ENCODE measurements at places on chromosomes 11 and 22.

- DNase-seq = no peak
Observed at GRCh38 chr11:18671246-18671645, 27.3 kb upstream of the TMEM86A start.

GRCh38 chr11:87894961-87895360 is 280.3 kb downstream of the RAB38 start:
- no peak for DNase-seq

GRCh38 chr11:11347592-11347991 is 5.5 kb downstream of the CSNK2A3 start:
- DNase-seq = no peak

DNA sequence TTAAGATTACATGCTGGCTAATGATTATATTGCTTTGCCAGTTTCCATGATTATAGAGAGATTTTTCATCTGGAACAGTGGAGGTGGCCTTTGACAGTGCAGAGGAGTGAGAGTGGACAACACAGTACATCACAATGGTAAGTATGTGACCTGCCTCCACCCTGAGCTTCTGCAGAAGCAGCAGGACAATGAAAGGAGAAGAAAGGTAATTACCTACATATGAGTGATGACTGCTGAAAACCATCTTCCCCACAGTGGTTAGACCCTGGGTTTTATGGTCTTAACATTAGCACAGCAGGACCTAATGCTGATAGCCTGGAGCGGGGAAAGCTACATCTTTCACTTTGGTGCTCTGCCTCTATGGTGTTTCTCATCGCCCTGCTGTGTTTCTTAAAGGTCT is 454.7 kb upstream of the DDI1 start:
- no peak for DNase-seq

- no peak for DNase-seq
Observed at GRCh38 chr22:17260298-17260697, 41.1 kb upstream of the ADA2 start.

DNA sequence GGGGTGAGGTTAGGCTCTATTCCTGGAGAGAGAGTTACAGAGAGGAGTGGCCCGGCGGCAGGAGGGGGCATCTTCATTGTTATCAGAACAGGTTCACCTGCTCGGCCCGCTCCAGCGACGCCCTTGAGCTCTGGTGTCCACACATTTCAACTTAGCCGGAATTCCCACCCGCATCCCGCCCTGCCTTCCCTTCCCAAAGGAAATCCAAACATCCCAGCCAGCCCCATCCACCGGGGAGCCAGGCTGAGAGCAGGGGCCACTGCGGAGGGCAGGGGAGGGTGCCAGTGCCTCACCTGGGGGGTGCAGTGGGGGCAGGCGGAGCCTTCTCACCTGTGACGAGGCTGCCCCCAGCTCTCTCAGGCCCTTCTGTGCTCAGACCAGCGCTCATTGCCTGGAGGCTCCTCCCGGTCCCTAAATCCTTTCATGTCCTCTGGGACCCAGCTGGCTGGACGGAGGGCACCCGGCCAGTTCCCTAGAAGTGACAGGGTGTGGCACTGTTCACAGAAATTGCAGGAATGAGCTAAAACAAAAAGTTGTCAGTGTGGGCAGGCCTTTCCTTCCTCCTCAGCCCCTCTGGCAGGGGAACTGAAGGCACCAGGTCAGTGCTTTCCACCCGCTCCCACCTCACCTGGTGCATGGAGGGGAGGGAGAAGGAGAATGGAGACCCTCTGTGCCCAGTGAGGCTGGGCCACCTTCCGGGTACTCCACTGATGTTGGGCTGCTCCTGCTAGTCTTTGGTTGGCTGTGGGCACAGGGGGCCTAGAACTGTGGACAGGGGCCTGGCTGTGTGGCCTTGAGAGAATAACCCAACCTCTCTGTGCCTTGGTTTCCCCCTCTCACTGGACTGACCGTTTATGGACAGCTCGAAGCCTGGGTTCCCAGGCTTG is 2.2 kb upstream of the MRGPRG start:
- DNase-seq = peak; percentile 28

- DNase-seq = peak; percentile 31
Observed at GRCh38 chr11:121106812-121107211, 5.8 kb downstream of the TECTA start.

GRCh38 chr11:73810637-73811036 is 23.0 kb downstream of the MRPL48 start:
- no peak for DNase-seq

DNA sequence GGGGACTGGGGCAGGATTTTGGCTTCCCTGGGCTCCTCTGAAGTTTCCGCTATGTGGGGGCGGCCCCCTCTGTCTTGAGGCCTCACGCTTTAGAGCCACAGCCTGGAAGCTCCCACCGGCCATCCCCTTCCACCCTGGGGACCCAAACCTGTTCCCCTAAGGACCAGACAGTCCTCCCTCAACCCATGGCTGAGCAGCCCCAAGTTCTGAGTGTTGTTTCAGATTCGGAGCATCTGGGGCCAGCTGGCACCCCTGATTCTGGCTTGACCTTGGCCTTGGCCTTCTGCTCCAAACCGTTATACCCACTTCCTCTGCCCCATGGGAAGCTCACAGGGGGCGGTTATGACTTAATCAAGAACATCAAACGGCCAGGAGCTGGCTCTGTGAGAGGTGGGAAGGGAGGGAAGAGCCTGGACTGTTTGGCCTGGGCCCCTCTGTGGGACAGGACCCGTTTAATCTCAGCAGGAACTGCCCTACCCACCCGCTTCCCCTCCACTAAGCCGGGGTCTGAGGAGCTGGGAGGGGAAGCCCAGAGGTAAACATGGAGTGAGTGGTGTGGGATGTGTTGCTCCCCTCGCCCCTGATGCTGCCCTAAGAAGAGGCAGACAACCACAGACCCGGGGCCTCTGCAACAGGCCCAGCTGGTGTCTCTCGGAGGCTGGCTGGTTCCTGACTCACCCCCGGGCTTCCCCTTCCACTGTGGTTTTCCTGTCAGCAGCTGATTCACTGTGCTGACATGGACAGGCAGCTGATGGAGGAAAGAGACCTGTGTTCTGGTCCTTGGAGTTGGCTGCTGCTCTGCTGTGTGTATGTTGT is 3.4 kb downstream of the CD82 start:
- DNase-seq = peak; percentile 84

DNA sequence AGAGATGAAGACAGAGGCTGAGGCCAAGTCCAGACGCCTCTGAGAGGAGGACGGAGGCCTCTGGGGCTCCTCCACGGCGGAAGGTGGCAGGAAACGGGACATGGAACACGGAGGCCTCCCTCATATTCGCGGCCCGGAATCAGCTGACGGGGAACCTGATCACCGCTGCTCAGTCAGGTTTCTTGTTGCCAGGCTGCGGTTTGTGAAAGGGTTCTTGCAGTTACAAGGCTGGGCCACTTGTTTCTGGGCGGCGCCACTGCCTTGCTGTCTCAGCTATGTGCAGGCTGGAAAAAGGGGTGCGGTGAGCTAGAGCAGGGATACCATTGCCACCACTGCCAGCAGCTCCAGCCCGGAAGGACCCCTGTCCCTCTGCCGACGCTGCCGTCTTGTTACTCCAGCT is 10.0 kb upstream of the MMP1 start:
- DNase-seq = peak; percentile 31
